ENCODE measurements at places on chromosomes 1 and 21.

GRCh38 chr1:115239426-115239825 is 98.6 kb downstream of the NGF start:
- peaks cover 4% of the 10 kb centered on the region for H3K27me3 ChIP-seq
- H3K4me1 ChIP-seq = no peaks in the 10 kb centered on the region
- no peak overlapping the region for H3K27ac ChIP-seq
- no peak for DNase-seq

GRCh38 chr21:14826630-14827029 is 238.2 kb downstream of the NRIP1 start:
- no peak overlapping the region for H3K4me3 ChIP-seq
- no peak for DNase-seq
- H3K27me3 ChIP-seq = no peaks in the 10 kb centered on the region
- H3K4me1 ChIP-seq = peaks cover 8% of the 10 kb centered on the region
- H3K27ac ChIP-seq = no peak overlapping the region

GRCh38 chr21:23131177-23131576 is 2133.0 kb downstream of the NCAM2 start:
- no peaks in the 10 kb centered on the region for H3K27me3 ChIP-seq
- no peak for DNase-seq
- H3K4me3 ChIP-seq = no peak overlapping the region
- H3K4me1 ChIP-seq = no peaks in the 10 kb centered on the region

GRCh38 chr1:65232461-65232990 is 76.8 kb upstream of the DNAJC6 start:
- no peak overlapping the region for H3K27ac ChIP-seq
- no peak overlapping the region for H3K4me3 ChIP-seq
- no peak for DNase-seq
- peaks cover 7% of the 10 kb centered on the region for H3K4me1 ChIP-seq

GRCh38 chr1:178939338-178940067 is 68.6 kb upstream of the ANGPTL1 start:
- DNase-seq = no peak
- no peaks in the 10 kb centered on the region for H3K36me3 ChIP-seq
- H3K27ac ChIP-seq = peak overlapping the region; percentile 56
- H3K4me3 ChIP-seq = no peak overlapping the region

GRCh38 chr1:27037518-27037917 is 24.9 kb upstream of the TENT5B start:
- H3K27me3 ChIP-seq = peaks cover 5% of the 10 kb centered on the region
- no peaks in the 10 kb centered on the region for H3K36me3 ChIP-seq
- no peak for DNase-seq
- no peak overlapping the region for H3K27ac ChIP-seq

Measured in stimulated activated naive B cell treated with anti-CD40 and anti-IgM and Interleukin-4, amounts not matched to agents 10 μg/mL and 1 μg/mL and 100 μg/mL, for 72 hours (primary cell).